AG09319 (cell line): ENCODE measurements at places on chromosomes 4 and X.

DNA sequence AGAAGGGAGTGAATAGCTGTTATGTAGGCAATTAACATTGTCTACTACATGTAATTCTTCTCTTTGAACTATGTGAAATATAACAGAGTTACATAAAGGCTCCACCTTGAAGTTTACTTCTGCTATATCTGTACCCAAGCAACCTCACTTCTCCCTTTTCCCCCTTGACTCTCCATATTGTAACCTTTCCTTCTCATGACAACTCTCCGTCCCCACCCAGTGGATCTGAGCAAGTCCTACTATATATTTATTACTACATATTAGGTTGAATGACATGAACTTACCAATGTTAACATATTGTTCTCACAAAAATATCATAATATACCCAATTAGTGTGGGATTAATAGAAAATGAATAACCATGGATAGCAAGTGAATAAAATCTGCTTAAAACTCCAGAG, 93.2 kb upstream of the ATP8A1 start:
- DNase-seq = no peak

DNA sequence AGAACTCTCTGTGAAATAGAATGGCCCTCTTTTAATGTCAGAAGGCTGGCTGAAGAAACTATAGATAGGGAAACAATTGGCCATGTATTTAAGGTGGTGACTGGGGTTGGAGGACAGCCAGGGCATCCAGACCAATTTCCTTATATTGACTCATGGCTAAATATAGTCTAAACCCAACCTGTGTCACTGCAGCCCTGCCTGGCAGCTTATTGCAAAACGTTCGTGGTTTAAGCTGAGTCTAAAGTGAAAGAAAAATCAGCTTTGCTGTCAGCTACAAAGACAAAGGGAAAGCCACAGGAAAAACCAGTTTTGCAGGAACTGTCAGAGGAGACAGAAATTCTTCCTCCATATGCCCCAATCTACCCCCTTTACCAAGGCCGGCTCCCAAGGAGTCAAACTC, 902.8 kb upstream of the NDST4 start:
- DNase-seq = no peak

DNA sequence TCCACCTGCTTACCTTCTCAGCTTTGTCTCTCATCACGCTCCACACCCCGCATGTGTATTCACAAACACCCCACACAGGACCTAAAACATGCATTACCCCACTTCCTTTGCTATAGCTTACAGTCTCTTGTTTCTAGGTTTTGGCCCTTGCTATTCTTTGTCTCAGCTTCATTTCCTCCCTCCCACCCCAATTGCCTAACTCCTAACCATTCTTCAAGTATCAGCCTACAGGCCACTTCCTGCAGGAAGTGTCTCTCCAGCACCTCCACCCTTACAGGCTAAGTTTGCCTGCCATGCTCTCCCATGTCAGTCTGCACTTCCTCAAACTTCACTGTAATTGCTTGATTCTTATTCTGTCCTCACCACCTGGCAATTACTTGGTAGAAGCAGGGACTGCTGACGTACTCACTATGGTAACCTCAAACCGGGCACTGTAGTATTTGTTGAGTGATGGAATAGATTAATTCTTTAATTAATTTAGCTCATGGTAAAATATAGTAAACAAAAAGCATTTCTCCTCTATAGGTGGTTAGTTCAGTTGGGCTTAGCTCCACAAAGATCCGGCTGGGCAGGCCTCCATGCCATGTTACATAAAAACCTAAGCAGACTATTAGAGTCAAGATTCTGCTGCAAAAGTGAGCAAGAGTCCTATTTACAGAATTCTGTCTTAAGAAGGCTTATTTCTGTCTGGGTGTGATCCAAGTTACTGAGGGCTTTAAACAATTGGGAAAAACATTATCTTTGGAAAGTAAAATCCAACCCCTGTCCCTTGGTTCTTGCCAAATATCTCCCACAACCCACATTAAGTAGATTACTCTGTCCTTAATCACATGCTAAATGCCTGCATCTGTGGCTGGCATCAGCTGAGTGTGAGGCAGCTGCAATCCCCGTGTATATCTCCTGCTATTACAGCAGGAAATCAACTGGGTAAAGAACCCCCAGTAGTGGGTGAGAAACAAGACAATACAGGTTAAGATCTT, 124.7 kb upstream of the CPEB2 start:
- no peak for DNase-seq

DNA sequence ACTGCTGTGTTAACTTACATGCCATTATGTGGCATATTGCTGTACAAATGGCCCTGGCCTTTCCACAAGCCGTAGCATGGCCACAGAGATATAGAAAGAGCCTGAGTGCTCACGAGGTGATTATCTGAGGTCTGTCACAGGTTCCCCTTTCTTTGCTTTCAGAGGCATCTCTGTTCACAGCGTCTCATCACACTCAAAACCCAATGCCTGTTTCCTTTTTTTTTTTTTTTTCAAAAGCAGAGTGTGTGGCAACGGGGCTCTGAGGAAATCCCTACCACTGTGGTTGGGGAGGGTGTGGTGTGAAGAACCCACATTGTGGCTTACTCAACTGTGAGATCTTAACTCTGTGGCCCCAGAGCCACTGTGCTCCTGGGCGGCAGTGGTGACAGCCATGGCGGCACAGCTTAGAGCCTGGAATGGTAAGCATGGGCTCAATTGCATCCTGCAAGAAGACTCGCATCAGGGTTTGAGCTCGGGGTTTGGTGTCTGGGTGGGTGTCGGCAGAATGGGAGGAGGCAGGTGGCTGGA, 30.8 kb downstream of the RTL5 start:
- DNase-seq = no peak

DNA sequence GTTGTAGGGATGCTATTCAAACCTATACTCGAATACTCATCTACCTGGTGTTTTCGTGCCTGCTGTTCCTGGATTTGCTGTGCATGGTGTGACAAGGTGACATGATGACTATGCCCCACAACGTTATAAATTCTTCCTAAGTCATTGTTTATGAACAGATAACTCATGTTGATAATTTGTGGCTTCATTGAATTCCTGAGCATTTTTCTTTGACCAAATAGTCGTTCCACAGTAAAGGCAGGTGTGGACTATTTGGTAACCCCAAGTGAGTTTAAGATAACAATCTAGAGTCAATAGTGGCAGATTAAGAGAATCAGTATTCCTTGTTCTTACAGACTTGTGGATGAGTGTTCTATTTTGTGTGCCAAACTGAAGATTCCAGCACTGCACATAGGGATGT, 59.9 kb downstream of the SNX25 start:
- DNase-seq = no peak

- no peak for DNase-seq
Measured at GRCh38 chr4:142316025-142316424, 530.1 kb downstream of the INPP4B start.

DNA sequence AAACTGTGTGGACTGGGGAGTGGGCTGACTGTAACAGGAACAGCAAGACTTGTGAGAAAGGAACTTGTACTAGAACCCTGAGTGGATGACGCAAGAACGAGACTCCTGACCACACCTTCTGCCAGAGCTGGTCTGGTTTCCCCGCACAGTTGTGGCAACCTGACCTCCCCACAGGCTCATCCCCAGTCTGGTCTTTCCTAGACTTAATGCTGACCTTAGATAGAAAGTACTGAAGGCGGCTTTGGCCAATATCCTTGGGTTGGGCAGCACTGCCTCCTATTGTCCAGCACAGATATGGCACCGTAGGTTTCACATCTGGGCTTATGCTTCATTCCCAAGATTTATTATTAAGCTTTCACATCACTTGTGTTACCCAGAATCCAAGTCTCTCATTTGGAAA, 137.8 kb upstream of the FRG1 start:
- no peak for DNase-seq
